ENCODE measurements at places on chromosomes 1 and 21.

DNA sequence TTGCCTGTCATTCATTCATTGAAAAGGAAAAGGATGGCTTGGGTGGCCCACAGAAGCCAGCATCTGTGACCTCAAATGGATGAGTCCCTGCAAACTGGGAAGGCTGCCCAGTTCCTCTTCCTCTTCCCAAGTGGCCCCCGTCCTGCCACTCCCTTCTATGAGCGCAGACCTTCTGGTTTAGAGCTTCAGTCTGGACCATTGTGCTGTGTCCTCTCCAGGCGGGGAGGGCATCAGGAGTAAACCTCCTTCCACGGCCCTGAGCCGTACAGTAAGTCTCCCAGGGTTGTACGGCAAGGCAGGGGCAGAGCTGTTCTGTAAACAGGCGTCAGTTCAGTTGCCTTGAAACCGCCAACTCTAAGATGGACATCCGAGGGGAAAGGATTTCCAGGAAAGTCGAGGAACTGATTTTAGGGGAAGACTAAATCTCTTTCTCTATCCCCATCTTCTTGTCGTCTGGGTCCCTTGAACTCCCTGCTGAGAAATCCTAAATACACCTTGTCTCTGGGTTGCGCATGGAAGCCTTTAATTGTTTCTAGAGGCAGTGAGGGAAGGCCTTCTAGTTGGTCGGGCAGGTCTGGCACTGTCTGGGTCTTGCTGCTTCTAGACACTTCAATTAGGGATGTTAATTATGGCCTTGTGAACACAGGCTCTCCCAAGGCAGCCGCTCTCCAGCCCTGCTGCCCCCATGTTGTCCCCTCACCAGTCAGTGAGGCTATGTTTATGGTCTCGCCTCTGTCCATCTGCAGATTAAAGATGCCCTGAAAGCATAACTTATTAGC is 22.1 kb downstream of the SOX13 start:
- no peak for DNase-seq

DNA sequence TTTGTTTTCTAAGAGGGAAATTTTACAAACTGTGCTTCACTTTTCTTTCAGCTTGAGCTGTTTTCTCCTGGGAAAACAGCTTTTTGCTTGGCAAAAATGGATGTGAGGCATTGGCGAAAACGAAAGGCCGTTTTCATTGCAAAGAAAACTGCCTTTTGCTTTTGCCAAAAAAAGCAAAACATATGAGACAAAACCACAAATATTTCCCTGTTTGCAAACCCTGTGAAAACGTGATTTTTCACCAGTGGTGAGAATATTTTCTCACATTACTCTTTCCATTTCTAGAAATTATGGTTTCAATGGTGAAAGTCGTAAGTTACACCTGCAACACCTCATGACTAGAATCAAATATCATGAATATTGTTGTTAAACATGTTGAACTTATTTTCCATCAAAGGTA is 74.0 kb upstream of the ZBTB18 start:
- no peak for DNase-seq

DNA sequence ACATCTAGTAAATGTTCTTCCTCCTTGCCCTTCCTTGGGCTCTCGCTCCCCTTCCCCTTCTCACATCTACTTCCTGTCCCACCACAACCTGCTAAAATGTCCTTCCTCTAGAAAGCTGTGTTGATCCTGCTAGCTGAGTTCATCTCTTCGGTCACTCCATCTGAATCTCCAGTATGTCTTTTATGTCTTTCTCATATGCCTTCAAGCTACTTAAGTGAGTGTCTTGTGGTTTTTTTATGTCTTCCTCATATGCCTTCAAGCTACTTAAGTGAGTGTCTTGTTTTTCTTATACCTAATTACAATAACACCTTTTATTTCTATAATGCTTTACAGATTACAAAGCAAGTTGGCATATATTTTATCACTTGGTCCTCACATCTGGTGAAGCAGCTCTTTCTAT is 33.9 kb downstream of the CSF1 start:
- no peak for DNase-seq

- no peak for DNase-seq
These were observed 16.0 kb downstream of the MEF2D start for GRCh38 chr1:156484480-156485058.

DNA sequence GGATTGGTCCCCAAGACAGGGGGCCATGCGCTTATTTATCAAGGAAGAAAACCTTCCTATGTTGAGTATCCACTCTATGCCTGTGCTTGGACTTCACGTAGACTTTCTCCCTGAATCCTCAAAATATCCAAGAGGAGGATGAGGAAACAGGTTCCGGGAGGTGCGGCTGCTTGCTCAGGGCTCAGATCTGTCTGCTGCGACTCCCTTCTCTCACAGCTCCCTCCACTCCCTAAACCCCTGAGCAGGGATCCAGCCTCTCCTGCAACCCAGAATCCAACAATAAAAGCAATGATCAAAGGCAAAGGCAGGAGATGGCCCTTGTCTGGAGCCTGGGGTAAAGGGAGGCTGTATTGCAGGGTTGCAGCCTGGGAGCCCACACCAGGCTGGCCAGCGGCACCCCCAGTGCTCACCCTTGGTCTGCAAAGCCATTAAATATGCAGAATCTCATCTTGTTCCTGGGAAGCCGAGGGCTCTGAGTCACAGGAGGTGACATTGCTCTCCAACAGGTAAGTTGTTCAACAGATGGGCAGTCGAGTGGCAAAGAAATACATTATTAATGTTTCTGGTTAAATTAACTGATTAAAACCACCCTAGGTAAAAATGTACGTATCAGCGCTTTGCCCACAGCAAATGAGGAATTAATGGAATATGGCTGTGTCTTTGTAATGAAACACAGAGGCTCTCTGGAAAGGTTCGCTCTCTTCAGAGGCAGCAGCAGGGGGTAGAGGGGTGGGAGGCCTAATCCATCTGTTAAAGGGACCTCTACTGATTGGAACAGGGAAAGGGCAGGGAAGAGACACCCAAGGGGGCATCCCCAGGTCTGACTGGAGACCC is 111.5 kb downstream of the GRIK3 start:
- no peak for DNase-seq

- no peak for DNase-seq
These were observed 188.9 kb downstream of the NRIP1 start for GRCh38 chr21:14875704-14876523.

GRCh38 chr1:186482661-186483255 is 21.8 kb upstream of the PDC start:
- peak; percentile 67 for DNase-seq

- DNase-seq: peak; percentile 64
These were observed 467.1 kb downstream of the LMO4 start for GRCh38 chr1:87795615-87796337.

GRCh38 chr1:38000233-38000528 is 5.1 kb downstream of the FHL3 start:
- DNase-seq: no peak

GRCh38 chr1:67159233-67159632 is 7.0 kb upstream of the IL23R start:
- DNase-seq: no peak

DNA sequence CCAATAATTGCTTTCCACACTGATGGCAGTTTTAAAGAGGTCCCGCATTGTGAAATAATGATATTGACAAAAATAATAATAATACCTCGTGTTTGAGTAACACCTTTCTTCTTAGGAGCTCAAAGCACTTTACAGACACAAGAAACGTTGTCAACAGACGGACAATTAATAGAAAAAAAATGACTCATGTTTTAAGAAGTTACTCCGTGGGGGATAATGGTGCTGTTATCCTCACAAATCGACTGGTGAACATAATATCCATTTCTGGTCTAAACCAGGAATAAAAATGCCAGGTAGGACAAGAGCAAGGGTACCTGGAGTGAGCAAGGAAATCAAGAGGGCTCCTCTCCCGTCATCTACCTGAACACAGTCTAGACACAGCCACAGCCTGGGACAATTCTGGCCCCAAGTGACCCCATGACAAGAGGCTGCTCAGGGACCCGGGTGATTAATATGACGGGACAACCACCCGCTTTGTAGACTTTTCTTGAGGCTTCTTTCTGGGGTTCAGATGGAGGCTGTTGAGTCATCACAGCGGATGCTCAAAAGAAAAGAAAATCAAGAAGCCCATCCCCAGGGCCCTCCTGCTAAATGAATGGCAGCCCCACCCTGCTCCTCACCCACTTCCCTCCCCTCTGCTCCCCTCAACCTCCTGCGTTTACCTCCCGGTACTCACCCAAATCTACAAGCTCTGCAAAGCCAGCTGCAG is 146.2 kb upstream of the IRF2BP2 start:
- no peak for DNase-seq

- DNase-seq: peak; percentile 63
These were observed 794 bp downstream of the NID1 start for GRCh38 chr1:236063919-236064673.

DNA sequence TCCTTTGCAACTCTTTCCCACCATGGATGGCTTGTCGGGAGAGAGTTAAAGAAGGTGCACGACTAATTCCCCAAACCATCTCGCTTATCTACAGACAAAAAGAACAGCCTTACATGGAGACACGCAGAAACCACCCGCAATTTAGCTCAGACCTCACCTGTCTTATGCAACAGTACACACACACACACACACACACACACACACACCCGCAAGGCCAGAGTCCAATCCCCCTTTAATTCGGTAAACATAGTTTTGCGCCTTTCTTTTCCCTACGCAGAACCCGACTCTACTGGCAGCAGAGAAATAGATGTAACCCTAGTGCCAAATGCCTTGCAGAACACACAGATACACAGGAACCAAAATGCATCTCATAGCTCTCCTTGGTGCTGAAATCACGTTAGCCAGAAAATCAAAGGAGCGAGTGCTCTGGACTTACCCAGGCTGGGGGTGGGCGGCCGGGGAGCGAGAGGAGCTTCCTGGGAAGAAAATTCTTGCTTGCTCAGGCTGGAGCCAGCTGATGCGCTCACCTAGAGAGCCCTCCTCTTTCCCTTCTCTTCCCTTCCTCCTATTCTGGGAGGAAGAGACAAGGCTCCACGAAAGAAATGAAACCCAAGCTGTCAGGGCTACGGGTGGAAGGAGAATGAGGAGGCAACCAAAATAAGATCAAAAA is 470 bp downstream of the TNR start:
- no peak for DNase-seq

- no peak for DNase-seq
These were observed 74.8 kb downstream of the ETS2 start for GRCh38 chr21:38880577-38880966.
